GDM1 (cell line): ENCODE measurements at places on chromosomes 16 and 17.

DNA sequence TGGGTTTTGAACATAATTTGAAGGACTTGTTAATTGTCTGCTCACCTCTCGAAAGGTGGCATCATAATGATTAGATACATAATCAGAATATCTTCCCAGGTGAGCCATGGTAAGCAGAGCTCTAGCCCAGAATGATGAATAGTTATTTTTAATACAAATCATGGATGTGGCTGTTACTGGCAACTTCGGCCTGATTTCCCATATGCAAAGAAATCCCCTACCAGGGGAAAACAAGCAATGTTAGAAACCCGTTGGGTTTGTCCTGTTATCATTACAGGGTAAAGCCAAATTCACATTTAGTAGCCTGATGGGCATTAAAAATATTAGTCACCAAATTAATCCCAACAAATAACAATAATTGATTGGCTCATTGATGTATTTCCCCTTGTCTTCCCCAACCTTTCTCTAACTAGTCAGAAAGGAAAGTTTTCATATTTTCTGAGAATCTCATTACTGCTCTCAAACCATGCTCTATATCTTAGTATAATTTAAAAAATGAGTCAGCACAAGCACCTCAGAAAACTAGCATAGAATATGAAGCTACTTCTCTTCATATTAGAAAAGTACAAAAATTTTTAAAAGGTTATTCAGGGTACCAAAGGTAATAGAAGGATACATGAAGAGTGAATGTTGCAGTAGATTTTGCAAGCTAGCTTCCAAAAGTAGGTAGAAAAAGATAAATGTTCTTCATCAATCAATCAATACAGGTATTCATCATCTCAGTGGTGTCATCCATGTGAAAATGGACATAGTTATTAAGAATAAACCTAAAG is 5.0 kb downstream of the STAT5B start:
- no peak for DNase-seq

DNA sequence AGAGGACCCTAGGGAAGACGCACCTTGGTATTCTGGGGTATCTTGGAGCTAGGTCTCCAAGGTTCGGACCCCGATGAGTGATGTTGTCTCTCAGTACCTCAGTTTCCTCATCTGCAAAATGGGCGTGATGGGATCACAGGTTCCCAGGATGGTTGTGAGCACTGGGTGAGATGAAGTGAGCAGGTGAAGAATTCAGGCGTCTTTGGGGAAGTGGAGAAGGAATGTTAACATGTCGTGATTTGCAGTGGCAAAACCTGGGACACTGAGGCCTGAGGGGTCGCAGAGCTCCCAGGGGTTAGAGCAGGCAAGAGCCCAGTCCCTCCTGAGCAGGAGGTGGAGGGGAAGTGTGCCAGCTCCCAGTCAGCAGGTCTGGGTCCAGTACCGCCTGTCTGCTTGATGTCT is 215.1 kb upstream of the GSE1 start:
- DNase-seq = no peak

- no peak for DNase-seq
Measured at GRCh38 chr17:4710693-4711634, 532 bp downstream of the ARRB2 start.

DNA sequence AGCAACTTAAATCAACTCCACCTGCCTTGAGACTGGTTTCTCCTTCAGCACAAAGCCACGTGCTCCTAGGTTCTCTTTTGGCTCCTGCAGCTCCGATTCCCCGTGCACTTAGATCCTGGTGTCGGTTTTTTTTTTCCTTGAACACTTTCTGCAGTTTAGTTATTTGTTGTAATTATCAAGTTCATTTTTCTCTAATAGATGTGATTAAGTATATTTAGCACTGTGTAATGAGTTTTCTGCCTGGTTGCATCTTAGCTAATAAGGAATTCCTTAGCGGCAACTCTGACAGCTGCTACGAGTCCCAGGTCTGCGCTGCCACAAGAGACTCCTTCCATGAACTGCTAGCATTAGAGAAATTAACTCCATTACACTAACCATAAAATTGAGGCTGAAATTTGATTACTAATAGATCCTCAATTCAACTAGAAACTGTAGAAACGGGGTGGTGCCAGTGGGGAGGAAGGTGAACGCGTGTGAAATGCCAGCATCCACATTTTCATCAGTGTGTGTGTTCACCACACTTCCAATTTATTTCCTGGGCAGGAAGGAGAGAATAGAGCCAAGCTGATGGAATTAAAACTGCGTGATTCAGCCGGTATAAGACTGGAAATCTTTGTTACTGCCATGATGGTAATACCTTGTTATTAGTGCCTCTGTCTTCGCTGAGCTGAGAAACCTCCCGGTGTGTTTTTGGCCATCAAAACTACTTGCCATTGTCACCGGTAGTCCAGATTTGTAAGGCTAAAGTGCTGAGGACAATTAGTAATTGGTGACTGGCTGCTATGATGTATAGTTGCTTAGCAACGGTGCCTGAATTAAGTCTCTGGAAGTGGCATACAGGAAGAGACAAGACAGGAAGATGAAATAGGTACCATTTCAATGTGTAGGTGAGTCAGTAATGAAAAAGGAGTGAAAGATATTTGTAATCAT is 232.4 kb downstream of the IRX3 start:
- no peak for DNase-seq

DNA sequence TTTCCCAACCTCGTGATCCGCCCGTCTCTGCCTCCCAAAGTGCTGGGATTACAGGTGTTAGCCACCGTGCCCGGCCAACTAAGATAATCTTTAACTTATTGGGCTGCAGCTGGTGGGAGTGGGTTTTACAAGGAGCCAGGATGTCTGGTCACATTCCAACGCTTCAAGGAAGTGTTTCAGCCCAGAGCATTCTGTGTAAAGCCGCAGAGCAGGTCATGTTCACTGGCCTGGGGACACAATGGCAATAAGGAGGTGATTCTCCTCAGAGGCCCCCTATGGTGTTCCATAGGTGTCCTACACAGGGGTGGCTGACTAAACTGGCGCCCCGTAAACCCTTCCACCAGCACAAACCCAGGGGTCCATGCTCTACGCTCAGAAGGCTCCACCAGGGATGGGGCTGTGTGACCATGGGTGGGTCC is 1.2 kb downstream of the QPRT start:
- no peak for DNase-seq

DNA sequence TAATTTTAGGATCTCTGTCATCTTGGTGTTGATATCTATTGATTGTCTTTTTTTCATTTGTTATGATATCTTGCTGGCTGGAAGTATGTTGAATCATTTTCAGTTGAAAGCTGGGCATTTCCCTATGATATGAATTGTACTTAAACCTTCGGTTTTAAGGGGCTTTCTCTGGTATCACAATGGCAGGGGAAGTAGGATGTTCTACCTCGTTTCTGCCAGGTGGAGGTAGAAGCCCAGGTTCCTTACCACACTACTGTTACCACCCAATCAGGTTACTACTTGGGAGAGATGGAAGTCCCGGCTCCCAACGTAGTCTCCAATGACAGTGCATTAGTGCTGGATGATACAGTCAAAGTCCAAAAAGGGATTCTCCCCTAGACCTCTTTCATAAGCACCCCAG is 281.7 kb upstream of the TBX2 start:
- DNase-seq = no peak

DNA sequence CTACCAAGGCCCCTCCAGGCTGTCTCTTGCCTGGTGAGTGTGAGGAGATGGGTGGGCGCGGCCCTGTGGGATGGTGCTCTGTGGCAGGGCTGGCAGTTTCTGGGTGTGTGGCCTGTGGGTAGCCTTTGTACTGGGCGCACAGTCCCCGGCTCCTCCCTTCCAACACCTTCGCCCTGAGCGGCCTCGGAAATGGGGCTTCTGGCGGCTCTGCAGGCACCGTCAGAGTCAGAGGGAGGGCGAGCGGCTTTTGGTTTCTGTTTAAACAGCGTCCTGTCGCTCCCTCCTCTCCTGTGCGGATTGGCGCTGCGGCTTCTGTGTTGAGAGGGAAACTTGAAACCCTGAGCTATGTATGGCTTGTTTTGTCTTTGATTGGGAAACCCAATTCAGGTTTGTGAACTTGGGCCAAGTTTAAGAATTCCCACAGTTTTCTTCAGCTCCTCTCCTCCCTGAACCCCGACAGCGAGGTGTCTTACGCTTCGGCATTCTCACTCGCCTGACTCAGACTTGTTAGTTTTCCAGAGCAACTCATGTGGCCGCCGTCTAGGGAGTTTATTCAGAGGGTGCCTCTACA is 8.3 kb upstream of the ZNF750 start:
- DNase-seq = no peak

DNA sequence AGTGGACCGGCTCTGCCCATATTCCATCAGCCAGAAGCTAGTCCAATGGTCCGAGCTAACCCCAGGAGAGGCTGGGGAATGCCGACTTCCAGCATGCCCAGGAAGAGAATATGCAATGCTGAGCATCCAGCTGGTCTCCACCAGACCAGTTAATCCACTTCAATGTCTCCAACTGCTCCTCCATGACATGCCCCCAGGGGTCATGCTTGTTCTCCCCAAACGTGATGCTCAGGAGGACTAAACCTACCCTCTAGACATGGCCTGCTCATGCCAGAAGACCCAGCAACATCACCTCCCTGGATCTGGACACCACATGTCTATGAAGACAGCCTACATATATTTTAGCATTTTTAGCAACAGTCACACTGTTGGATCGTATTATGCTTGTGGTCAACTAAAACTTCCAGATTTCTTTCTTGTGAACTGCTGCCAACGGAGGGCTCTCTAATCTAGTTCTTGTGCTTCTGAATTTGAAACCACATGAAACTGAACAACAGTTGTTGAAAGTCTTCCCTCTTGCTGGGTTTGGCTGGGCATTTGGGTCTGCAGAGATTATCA is 245.1 kb downstream of the SOX9 start:
- DNase-seq = no peak

- no peak for DNase-seq
Measured at GRCh38 chr17:74633326-74633725, 9.8 kb upstream of the CD300E start.

DNA sequence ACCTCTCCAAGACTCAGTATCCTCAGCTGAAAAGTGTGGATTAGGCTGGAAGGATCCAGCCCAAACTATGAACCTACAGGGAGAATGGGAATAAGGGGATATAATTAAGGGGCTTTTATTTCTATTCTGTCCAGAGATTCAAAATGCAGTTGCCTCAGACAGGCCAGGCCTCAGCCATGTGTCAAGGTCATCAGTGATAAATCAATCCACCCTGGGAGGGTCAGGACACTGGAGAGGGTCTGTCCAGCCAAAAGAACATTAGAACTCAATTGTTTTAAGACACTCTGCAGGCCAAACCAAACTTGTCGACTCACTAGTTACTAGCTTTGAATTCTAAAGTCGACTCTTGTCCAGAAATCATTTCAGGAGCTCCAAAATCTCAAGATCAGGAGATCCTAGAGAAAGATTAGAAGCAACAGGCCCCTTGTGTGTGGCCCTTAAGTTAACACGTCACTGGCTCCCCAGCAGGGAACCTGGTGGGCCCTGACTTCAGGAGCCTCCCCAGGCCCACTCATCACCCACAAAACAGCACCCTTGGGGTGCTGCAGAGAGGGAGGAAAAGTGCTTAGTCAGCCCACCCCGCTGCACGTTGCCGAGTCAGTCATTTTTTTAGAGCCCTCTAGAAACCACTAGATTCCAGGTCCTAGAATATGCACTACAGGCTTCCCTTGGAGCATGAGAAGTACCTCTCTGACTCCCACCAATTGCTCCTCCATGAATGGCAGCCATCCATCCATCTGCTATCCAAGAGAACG is 156.8 kb downstream of the XYLT1 start:
- DNase-seq = no peak

DNA sequence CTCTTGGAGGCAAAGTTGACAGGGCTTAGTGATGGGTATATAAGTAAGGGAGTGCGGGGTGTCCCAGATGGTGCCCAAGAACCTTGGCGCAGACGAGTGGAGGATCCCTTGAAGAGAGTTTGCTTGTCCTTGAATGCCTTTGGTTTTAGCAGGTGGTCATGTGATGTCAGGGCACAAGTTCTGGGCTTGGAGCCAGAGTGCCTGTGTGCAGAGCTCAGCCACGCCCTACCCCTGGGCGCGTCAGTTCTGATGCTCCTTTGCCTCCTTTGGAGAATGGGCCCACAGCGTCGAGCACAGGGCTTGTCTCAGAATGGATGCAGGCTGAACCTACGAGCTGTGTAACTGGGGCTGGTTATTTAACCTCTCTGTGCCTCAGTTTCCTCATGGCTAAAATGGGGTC is 412.2 kb upstream of the EEF2KMT start:
- DNase-seq = no peak

- no peak for DNase-seq
Measured at GRCh38 chr16:83449861-83450260, 357.9 kb upstream of the HSBP1 start.

DNA sequence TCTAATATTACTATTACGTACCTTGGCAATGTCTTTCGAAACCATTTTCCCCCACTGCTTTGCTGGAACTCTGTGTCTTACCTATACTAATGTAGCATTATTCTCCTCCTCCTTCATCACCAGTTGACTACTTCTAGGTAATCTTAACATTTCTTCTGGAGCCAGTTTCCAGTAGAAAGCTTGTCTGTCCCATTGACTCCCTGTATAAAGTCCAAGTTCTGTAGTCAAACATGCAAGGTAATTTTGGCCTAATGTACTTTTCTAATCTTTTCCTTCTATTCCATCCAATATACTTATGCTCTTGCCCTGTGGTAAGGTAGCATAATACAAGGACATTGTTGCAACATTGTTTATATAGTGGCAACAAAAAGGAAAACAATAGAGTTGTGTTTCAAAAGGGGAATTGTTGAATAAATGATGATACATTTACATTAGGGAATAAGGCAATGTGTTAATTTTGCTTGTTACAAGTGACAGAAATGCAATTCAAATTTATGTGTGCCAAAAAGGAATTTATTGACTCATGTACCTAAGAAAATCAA is 27.9 kb downstream of the OMG start:
- DNase-seq = no peak

GRCh38 chr17:77577491-77577890 is 381.0 kb upstream of the TNRC6C start:
- no peak for DNase-seq

GRCh38 chr17:60043846-60044245 is 34.9 kb downstream of the HEATR6 start:
- DNase-seq = no peak

DNA sequence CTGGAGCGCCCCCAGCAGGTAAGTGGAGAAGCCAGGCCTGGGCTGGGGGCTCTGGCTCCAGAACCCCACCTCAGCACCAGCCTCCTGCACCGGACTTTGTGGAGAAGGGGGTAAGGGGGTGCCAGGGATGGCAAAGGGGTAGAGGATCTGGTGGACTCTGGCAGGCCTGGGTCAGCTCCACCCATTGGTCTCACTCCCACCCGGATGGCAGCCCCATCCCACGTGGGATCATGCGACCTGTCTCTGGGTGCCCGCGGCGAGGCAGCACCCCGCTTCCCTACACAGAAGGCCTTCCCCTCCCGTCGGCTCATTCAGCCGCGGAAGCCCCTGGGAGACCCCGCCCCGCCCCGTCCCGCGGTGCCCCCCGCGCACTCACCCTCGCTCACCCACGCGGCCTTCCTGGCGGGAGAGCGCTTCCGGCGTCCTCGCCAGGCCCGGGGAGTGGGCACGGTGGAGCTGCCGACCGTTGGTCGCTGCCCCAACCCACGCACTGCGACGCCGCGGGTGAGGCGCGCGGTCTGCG is 498 bp upstream of the PLEKHG4 start:
- peak; percentile 31 for DNase-seq

DNA sequence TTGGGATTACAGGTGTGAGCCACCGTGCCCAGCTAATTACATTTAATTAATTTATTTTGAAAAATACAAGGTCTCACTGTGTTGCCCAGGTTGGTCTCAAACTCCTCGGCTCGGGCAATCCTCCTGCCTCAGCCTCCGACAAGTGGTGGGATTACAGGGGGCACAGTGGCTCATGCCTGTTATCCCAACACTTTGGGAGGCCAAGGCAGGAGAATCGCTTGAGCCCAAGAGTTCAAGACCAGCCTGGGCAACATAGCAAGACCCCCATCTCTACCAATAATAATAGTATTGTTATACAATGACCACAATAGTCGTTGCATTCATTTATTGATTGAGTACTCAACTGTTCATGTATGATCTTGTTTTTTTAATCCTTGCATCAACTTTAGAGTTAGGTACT is 22.0 kb downstream of the CDH1 start:
- no peak for DNase-seq
